ENCODE measurements at places on chromosomes 6 and 20.

- DNase-seq: no peak
Observed at GRCh38 chr6:139577124-139577762, 202.8 kb upstream of the CITED2 start.

DNA sequence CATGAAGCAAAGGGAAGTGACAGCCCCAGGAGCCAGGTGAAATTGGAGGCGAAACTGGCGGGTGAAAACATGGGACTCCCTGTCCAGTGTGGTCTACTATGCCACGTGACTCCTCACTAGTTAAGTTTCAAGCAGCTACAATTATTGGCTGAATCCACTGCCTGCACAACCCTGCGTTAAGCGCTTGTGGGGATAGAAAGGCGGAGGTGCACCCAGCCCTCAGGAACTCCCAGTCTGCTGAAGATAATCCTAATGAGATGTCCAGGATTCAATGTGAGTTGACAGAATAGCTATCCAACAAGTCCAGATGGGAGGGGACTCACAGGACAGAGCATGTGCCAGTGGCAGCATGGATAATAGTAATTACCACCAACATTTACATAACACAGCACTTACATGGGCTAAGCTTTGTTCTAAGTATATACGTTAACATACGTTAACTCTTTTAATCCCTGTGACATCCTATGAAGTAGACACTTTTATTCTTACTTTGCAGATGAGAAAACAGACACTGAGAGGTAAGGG, 1.8 kb downstream of the MOCS1 start:
- DNase-seq: no peak

- DNase-seq: no peak
Observed at GRCh38 chr6:137240168-137240567, 21.0 kb upstream of the IFNGR1 start.

- no peak for DNase-seq
Observed at GRCh38 chr20:35117196-35117595, 24.6 kb upstream of the TRPC4AP start.

- DNase-seq: no peak
Observed at GRCh38 chr6:109379711-109380110, 2.6 kb downstream of the CD164 start.

GRCh38 chr20:34468951-34469350, 47.3 kb upstream of the DYNLRB1 start:
- DNase-seq: no peak

- no peak for DNase-seq
Observed at GRCh38 chr6:145329257-145329656, 406.1 kb downstream of the EPM2A start.

GRCh38 chr6:16925461-16925860, 164.2 kb upstream of the ATXN1 start:
- DNase-seq: no peak

All from cerebellum (tissue), 4 donors.